ENCODE measurements at places on chromosomes 13 and 19. TPM values are rescaled to one million over a fixed set of nuclear protein-coding genes. Genes with fewer than 3 reads are reported as not detected.

Gene SULT2A1
- not detected for total RNA-seq

Gene LRRC4B
- total RNA-seq, result 0.07 TPM

Gene SPATA13
- 7.0 TPM for total RNA-seq

Gene ZNF439
- 0.72 TPM for total RNA-seq

Gene PROZ
- not detected for total RNA-seq

Gene ZNF765
- 5.6 TPM for total RNA-seq

Gene PALM
- total RNA-seq, result 0.18 TPM

Gene ICAM5
- 38.4 TPM for total RNA-seq

Gene OSCAR
- 0.47 TPM for total RNA-seq

Gene ALOX5AP
- not detected for total RNA-seq

Gene DNAJC15
- total RNA-seq, result 24.1 TPM

Gene ZNF471
- total RNA-seq, result 2.2 TPM

Gene PTGER1
- total RNA-seq, result 0.67 TPM

Gene SHISA2
- total RNA-seq, result not detected

Gene KLHL1
- total RNA-seq, result not detected

Gene TEX29
- 0.41 TPM for total RNA-seq

Gene ZNF550
- total RNA-seq, result 6.1 TPM

Gene ATP4B
- total RNA-seq, result not detected

Gene ZNF541
- total RNA-seq, result not detected

Gene TEX26
- not detected for total RNA-seq

Gene PLPPR3
- not detected for total RNA-seq

Gene B3GNT3
- total RNA-seq, result not detected

Gene LILRB5
- total RNA-seq, result not detected

Gene NCAN
- not detected for total RNA-seq

Gene PSG11
- total RNA-seq, result 0.21 TPM

Gene POLR1G
- total RNA-seq, result 17.1 TPM

Gene CYP4F3
- not detected for total RNA-seq

Gene SBSN
- 3.6 TPM for total RNA-seq

Gene CEACAM4
- not detected for total RNA-seq

Gene FLT1
- total RNA-seq, result 113 TPM

Gene ZNF835
- total RNA-seq, result not detected

Gene LGALS4
- not detected for total RNA-seq

Gene CGB7
- total RNA-seq, result 2.2 TPM

Gene IL17D
- total RNA-seq, result 0.48 TPM

Gene HMG20B
- total RNA-seq, result 80.6 TPM

Gene CPT1C
- total RNA-seq, result 38.6 TPM

Gene ALDH16A1
- total RNA-seq, result 19.0 TPM

Gene OR7D2
- total RNA-seq, result not detected

Gene CAPN12
- 0.22 TPM for total RNA-seq

Gene ZNF790
- 2.6 TPM for total RNA-seq

All from HFFc6 (cell line).